Left ventricle myocardium superior (tissue), 1 donor: ENCODE measurements at places on chromosomes 11 and 22.

- DNase-seq, result no peak
Measured at GRCh38 chr22:37349043-37349814, 66.9 kb downstream of the CYTH4 start.

DNA sequence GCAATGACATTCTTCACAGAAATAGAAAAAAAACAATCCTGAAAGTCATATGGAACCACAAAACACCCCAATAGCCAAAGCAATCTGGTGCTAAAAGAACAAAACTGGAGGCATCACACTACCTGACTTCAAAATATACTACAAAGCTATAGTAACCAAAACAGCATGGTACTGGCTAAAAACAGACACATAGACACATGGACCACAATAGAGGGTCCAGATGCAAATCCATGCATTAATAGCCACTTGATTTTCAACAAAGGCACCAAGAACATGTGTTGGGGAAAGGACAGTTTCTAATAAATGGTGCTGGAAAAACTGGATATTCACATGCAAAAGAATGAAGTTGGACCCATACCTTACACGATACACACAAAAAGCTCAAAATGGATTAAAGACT, 27.9 kb upstream of the SMIM38 start:
- no peak for DNase-seq

GRCh38 chr11:95089620-95090542, at the start of gene ENDOD1:
TSS of gene ENDOD1 (plus strand) at chr11:95089846. CDS start at chr11:95089928, 82 bp downstream.
- DNase-seq, result peak; percentile 92

GRCh38 chr11:71396548-71397123, 51.6 kb downstream of the DHCR7 start:
- DNase-seq, result no peak

- no peak for DNase-seq
Measured at GRCh38 chr22:42397332-42398249, 34.6 kb downstream of the NFAM1 start.

- DNase-seq, result no peak
Measured at GRCh38 chr11:132590554-132590953, 941.7 kb downstream of the OPCML start.

DNA sequence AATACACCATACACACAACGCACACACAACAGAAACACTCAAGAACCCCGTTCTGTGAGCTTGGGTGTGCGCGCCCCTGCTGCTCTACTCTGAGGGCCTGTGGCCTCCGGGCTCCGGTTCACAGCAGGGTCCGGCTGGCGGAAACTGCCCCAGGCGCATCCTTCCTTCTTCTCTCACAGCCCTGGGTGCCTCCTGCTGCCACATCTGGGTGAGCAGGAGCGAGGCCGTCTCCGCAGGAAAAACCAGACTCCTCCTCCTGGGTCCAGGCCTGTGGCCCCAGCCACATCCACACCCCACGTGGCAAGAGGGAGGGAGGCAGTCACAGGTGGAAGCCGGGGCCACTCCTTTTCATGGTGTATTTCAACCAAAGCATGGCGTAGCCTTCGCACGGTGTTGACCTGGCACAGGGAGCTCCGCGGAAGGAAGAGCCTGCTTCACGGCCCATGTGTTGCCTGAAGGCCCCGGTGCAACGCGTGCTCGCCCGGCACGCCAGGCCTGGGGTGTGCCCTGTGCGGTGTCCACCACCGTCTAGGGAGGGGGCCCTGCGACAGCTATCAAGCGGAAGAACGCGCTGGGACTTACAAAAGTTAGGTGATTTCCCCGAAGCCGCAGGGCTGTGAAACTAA, 1502.7 kb downstream of the TBC1D22A start:
- no peak for DNase-seq

- DNase-seq, result no peak
Measured at GRCh38 chr11:78224906-78225420, 36.2 kb downstream of the USP35 start.

- no peak for DNase-seq
Measured at GRCh38 chr11:125223901-125224361, 59.4 kb downstream of the PKNOX2 start.

DNA sequence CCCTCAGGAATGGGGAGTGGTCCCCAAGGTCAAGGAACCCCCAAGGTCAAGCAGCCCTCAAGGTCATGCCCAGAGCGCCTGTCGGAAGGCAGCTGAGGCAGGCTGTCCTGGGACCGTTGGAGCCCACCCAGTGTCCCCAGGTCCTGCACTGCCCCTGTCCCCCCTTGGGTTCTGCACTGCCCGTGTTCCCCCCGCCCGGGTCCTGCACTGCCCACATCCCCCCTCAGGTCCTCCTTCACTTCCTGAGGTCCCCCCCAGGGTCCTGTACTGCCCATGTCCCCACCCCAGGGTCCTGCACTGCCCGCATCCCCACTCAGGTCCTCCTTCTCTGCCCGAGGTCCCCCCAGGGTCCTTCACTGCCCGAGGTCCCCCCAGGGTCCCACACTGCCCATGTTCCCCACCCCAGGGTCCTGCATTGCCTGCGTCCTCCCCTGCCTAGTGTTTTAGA, 1073.0 kb downstream of the BRD1 start:
- DNase-seq, result no peak

GRCh38 chr11:61098778-61099177, 3.5 kb upstream of the CD5 start:
- no peak for DNase-seq

DNA sequence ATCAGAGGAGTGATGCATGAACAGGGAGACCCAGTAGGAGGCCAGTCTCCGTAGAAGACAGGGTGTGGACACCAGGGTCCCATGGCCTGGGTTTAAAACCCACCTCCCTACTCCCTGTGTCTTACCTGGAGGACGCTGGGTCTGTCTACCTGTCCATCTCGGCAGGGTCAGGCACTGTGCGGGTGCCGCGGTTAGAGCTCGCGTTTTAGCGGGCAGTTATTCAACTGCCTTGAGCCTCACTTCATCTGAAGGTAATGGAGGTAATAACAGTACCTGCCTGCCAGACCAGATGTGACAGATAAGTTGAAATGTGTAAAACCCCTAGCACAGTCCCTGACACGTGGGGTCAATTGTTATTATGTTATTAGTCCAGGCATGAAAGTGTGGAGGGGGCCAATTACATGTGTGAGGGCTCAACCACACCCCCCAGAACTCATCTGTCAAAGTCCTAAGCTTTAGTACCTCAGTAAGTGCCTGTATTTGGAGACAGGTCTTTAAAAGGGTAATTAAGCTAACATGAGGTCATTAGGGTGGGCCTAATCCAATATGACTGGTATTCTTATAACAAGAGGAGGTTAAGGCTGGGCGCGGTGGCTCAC, 8.1 kb upstream of the UPK3A start:
- DNase-seq, result no peak

- DNase-seq, result no peak
Measured at GRCh38 chr11:112929432-112929831, 31.8 kb upstream of the NCAM1 start.

- no peak for DNase-seq
Measured at GRCh38 chr11:126948563-126948962, 52.0 kb downstream of the KIRREL3 start.

DNA sequence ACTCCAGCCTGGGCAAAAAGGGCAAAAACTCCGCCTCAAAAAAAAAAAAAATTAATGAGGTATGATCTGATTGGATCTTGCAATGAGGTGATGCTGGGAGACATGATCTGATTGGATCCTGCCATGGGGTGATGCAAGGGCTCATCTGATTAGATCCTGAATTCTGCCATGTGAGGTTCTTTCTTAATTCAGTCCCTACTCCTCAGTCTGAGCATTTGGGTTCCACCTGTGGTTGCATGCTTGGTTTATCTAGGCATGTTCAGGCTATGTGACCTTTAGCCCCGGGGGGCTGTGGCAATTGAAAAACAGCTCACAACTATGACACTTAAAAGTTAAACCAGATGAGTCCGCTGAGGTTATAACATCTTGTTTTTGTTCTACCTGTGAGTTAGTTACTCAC, 4.8 kb upstream of the TRIM6 start:
- DNase-seq, result no peak

DNA sequence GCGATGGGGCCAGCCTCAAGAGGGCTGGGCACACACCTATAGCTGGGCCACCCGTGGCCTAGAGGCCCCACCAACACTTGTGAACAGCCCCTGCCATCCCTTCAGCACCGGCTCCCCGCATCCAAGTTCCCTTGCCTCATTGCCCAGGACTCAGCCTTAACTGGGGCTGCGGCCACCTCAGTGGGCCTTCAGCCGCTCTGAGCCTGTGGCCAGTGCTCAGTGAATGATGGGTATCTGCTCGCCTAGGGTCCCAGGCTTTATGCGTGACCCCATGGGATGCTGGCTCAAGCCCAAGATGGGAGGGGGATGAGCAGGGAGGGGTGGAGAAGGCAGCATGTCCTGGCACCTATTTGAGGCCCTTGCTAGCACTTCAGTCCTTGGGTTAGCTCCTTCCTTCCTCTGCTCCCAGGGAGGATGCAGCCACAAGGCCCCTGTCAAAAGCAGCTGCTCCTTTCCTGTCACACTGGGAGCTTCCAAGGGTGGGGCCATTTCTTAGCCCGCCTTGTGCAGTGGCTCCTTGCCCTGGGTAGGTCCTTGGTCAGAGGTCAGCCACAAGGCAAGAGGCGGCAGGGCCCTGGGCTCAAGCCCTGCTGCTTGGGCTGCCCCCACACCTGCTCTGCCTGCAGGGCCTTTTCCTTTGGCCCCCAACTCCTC, 31.8 kb downstream of the GNAZ start:
- no peak for DNase-seq

GRCh38 chr11:67694875-67695555, 20.6 kb upstream of the ALDH3B2 start:
- DNase-seq, result no peak

DNA sequence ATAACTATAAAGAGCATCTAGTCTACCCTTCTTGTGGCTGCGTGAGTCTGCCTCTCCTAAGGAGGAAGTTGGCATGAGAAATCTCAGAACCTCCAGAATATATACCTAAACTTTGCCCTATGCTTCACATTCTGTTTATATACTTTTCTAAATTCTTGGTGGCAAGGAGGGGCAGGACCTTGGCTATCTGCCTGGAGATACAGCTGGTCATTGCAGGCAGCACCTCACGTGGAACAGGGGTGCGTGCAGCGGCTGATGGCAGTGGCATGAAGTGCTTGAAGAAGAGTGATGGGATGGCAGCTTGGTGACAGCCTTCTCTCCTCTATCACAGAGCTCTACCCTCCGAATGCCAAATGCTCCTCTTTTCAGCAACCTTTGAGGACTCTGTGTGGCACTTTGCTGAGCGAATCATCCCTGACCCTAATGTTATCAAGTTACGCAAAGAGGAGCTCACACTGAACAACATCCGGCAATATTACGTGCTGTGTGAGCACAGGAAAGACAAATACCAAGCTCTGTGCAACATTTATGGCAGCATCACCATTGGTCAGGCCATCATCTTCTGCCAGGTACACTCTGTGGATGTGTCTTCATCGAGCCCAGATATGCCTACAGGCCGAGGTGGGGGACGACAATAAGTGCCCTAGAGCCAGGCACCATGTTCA, 12.5 kb downstream of the DDX25 start:
- DNase-seq, result no peak

GRCh38 chr11:87493516-87493915, 455.8 kb downstream of the TMEM135 start:
- no peak for DNase-seq

GRCh38 chr22:17861909-17862308, 87.6 kb upstream of the BID start:
- DNase-seq, result no peak

GRCh38 chr22:27251563-27251962, 550.0 kb downstream of the MN1 start:
- no peak for DNase-seq

GRCh38 chr11:28169816-28170215, 61.6 kb downstream of the METTL15 start:
- DNase-seq, result no peak

GRCh38 chr11:19979519-19979845, 180.8 kb downstream of the DBX1 start:
- no peak for DNase-seq
